ENCODE measurements at places on chromosomes 5 and 9. TPM values are rescaled to one million over a fixed set of nuclear protein-coding genes. Genes with fewer than 3 reads are reported as not detected.

Gene STING1
- 19.6 TPM for polyA plus RNA-seq

Gene PTGDS
- 4.6 TPM for polyA plus RNA-seq

Gene SPAAR
- 0.84 TPM for polyA plus RNA-seq

Gene MOCS2
- 46.0 TPM for polyA plus RNA-seq

DNA sequence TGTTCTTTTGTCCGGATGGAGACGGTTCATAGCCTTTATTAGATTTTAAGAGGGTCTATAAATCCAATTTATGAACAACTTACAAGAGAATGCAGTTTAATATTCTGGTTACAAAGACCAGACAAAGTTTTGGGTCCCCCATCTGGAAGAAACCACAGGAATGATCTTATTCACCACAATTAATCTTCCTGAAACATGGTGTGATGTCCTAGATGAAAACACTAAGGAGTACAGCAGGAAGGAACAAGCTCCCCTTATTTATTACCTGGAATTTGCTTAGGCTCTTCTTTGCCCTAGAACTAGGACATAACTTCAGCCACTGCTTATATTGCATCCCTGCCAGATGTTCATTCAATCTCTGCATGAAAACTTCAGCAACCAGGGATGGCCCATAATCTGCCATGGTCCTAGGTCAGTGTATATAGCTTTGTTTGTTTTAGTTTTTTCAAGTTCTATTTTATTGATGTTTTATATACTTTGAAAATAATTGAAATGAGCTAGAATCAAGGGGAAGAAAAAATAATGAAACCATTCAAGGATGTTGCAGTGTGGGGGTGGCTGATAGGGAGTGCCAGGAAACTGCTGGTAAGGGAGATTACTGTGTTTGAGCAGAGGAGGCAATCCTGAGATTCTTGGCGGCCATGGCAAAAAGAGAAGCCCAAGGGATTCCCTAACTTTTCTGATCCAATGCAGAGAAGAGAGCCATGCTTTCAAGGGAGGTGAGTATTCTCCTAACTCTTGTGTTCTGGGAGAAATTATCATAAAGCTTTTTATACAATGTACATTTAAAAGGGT, 16.8 kb downstream of the TXNDC8 start:
- no peak for DNase-seq

GRCh38 chr9:75164573-75164972, 76.3 kb downstream of the OSTF1 start:
- no peak for DNase-seq

DNA sequence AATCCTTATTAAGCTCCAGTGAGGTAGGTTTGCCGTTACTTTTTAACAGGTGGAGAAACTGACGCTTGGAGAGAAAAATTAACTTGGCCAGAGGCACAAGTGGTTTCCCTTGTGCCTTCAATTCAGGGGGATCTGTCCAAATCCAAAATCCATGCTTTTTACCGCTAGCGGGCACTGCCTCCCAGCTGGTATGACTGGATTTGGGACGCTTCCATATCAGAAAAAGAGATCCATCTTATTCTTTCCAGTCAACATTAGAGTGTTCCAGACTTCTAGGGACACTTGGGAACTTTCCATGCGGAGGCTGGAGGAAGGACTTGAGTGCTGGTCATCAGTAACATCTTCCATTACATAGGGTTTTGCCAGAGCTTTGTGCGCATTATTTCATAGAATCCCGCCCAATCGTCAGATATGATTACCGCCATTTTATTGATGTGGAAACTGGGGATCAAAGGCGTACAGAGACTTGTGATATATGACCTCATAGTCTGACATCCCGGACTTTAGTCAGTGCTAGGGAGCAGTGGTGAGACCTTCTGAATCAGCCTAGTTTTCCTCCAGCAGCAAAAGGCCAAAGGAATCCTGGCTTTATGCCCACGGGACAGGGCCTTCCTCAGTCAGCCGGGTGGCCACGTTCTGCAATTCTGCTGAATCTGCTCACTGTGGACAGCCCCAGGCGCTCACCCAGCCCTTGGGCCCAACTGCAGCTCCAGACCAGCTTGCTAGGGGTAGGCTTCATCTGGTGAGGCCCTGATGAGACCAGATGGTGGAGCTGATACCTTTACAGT, 1.1 kb upstream of the GNPDA1 start:
- DNase-seq, result peak; percentile 85

GRCh38 chr5:135996611-135997010, 32.2 kb upstream of the TGFBI start:
- DNase-seq, result no peak

- DNase-seq, result no peak
Observed at GRCh38 chr9:32672469-32672868, 37.0 kb upstream of the TAF1L start.

DNA sequence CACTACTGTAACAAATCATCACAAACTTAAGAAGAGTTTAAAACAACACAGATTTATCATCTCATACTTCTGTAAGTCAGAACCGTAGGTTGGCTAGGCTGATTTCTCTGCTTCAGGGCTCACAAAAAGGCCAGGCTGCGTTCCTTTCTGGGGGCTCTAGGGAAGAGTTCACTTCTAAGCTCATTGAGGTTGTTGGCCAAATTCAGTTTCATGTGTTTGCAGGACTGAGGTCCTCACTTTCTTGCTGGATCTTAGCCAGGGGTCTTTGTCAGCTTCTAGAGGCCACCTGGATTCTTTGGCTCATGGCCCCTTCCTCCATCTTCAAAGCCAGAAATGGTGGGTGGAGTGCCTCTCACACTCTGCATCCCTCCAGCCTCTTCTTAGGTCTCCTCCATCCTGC, 76.0 kb downstream of the ACTBL2 start:
- DNase-seq, result no peak

- peak; percentile 30 for DNase-seq
Observed at GRCh38 chr5:79857714-79858409, 133.2 kb downstream of the MTX3 start.

DNA sequence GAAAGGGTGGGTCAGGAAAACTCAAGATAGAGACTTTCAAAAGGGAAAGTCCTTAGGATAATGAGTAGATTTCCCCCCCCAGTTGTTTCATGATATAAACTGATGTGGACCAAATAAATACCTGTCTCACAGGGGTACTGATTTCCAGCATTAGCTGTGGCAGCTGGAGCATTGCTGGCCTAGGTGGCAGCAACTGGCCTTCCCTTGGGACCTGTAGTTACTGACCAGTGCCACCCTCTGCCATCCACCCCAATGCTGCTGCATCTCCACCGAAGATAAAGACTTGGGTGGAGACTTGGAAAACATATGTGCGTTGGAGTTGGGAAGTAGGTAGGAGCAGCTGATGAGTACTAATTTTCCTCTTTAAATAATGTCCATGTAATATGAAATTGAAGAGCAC, 71.8 kb downstream of the SYK start:
- DNase-seq, result no peak

DNA sequence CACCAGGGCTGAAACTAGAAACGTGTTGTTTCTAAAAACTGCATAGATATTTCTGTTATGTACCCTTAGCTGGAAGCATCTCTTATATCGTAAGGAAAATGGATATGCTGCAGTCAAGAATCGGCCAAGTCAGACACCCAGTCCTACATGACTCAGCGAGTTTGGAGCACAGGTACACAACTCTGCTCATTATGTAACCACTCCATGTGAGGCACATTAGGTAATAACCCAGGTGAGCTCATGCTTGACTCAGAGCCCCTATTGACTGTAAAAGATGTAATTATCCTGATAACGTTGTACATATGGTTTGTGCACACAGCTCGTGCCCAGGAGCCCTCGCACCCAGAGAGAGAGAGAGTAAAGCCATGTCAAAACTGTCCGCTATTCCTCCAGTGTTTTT, 593.7 kb upstream of the ACO1 start:
- DNase-seq, result peak; percentile 13

GRCh38 chr9:13269589-13270452, 9.7 kb downstream of the MPDZ start:
- DNase-seq, result no peak

DNA sequence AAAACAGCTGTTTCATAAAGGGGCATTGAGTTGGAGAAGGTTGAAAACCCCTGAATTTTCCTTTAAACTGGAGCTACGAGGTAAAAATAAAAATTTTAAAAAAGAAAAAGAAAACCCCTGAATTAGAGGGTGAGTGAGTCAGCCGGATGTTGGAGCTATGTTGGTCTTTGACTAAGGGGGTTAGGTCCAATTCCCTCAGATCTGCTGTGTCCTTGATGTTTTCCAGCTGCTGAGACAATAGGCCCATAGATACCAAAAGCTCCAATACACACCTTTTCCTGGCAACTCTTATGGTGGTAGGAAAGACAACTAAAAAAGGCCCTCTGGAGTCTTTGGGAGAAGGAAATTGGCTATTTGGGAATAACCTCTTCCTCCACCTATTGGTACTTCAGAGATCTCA, 79.4 kb upstream of the SAP30L start:
- no peak for DNase-seq

DNA sequence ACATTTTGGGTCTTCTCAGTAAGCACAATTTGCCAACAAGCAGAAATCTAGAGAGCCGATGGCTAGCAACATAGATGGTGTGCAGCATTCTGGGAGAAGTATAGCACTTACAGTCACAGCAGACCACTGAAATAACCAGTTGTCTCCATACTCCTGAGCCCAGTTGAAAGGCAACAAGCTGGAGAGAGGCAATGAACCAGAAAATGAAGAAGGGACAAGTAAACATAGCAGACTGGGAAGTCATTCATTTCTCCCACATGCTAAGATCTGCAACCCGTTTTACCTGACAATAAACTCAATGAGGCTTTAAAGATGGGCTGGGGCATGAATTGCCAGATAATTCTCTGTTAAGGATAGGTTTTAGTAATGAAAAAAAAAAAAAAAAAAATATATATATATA, 575.6 kb upstream of the GRAMD2B start:
- no peak for DNase-seq

DNA sequence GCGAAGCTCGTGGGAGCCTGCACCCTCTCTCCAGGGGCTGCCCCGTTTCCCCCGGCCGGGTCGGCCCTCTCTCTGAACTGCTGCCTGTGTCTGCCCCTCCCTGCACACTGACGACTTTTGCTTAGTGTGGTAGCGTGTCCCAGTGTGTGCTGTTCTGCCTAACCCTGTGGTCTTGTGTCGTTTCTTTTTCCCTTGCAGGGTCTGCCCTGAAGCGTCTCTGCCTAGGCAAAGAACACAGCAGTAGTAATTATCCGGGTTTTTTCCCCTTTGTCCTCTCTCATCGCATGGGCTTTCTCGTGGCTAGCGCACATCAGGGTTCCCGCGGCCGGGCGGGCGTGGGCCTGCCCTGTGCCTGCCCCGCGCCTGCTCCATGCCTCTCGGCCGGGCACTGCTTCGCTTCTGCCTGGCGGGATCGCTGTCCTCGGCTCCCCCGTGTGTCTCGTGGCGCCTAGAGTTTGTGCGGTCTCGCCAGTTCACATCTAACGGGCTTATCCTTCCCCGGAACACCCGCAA, 122.7 kb downstream of the WNK2 start:
- DNase-seq, result no peak

- no peak for DNase-seq
Observed at GRCh38 chr9:105328872-105329718, 84.6 kb downstream of the SLC44A1 start.

DNA sequence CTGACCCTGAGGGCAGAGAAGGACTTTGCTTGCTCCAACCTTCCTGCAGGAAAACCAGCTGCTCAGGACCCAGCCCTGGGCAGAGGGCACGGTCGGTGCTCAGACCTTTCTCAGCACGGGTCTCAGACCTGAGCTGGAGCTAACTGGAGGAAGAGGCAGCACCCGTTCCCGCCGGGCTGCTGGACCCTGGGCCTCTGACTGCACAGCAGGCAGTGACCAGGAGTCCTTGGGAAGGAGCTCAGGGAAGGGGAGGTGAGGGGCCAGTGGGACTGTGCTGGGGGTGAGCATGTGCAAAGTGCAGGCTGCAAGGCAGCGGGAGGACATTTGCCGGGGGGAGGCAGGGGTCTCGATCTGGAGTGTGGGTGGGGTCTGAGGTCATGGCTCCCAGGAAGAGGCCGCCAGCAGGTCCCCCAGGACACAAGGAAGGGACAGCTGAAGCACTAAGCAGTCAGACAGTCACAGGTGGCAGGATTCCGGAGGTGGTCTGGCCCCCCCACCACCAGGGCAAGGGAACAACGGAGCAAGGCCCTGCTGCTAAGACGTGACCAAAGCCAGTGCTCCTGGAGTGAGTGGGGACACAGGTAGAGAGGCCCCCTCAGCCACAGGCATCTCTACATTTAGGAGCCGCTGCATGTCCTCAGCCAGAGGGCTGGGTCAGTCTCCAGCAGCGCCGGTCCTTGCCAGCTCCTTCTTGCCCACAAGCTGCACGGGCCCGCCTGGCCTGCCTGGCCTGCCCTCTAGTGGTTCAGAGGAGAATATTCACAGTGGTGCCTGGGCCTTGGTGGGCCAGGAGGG, 4.8 kb upstream of the DPM2 start:
- no peak for DNase-seq

DNA sequence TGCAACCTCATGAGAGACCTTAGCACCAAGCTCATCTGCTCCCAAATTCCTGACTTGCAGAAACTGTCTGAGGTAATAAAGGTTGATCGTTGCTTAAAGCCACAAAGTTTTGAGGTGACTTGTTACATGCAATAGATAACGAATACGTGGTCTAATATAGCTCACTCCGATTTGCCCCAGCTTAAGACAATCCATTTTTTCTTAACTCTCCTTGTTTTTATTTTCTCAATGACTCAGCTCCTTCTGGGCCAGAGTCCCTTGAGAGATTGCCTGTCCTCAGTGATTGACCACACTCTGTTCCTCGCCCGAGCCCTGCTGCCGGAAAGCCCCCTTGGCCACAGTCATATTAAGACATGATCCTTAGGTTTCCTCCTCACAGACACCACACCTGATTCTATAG, 63.7 kb upstream of the FANCC start:
- DNase-seq, result no peak

DNA sequence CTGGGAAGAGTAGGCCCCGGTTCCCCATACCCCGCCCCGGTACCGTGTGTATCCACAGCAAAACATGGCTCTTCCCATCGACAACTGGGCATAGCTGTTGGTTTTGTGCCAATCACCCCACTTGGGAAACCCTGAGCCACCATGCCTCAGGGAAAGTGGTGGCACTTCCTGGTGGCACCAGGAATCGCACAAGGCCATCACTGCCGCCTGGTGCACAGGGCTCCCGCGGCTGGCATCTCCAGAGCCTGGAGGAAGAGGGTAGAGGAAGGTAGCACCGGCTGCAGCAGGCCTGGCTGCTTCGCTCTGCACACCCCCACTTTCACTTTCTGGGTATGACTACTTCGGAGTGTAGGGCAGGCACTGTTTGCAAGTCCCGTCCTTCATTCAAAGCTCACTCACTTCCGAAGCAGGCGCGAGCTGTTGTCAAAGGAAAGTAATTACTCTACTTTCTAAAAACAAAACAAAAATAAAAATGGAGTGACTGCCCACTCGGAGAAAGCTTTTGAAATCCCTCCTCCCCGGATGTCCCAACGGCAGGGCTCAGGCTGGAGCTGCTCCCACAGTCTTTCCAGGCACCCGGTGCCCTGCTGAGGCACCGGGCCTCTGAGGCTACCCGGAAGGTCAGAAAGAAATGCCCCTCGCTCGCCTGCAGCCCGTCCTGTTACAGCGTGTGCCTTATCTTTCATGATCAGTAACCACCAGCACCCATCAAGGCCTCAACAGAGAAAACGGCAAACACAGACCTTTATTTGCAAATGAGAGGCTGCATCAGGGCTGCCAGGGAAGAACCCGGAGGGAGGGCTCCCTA, 2.0 kb downstream of the BRD3 start:
- peak; percentile 71 for DNase-seq
